ENCODE measurements at places on chromosomes 5 and 9.

- DNase-seq, result no peak
Measured at GRCh38 chr5:179373961-179374505, 28.8 kb upstream of the ADAMTS2 start.

DNA sequence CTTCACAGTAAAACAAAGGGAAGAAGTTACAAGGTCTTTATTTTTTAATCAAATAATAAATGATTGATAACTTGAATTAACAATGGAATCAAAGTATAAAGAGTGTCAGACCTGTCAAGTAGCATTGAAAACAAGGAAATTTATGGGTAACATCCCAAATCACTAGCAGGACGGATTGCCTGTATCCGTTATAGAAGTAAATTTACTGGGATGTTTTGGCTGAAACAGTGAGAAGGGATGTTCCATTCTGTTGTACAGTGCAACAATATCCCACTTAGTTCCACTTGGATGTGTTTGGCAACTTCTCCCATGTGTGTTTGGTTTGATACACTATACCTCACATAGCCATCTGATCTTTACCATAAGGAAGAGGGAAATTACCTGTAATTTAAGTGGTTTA, 421.0 kb upstream of the CHD1 start:
- no peak for DNase-seq

DNA sequence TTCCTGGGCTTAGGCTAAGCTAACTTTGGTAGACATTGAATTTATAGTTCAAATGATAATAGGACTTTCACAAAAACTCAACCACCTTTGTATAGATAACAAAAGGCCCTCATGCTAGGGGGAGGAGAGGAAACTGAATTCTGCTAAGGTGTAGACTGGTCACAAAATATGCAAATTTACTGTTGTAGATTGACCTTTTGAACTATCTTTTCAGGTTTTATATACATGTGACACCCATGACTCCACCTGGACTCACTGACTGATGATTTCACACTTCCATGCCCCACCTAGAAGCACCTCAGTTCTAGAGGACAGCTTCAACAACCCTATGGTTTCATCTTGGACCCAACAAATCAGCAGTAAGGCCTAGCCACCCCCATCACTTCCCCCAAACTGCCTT, 165.7 kb downstream of the CEMIP2 start:
- DNase-seq, result no peak

GRCh38 chr9:1776668-1777067, 238.5 kb upstream of the SMARCA2 start:
- no peak for DNase-seq

GRCh38 chr5:2200261-2200950, 317.7 kb upstream of the IRX4 start:
- DNase-seq, result no peak

DNA sequence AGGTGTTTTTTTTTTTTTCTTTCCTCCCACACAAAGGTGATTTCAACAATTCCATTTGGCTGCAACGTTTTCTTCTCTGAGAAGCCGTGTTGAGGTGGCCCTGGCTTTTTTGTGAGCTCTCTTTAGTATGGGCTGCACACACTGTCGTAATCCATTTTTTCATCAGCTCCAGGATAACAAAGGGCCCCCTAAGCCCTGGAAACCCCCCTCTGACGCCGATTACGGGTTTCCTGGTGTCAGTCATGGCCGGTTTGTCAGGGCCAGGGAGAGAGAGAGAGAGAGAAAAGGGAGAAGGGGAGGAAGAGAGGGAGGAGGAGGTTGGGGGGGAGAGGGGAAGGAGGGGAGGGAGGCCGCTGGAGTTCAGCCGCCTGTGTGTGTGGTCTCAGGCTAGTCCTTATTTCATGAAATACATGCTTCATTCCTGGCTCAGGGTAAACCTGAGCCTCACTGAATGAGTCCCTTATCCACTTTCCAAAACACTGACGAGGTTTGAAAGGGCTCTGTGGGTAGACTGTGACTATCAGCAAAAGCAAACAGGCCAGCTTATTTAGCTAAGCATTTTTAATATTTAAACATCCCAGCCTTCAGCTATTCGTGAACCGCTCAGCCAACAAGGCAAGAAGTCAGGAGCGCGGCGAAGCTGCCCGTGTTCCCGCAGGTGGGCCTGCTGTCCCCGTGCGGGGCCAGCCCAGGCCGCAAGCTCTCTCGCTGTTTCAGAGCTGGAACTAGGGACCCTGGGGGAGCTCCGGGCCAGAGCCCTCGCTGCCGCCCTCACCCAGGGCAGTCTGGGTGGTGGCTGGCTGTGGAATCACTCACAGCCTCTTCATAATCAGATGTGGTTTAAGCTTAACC, 172.8 kb downstream of the ERCC6L2 start:
- DNase-seq, result no peak

DNA sequence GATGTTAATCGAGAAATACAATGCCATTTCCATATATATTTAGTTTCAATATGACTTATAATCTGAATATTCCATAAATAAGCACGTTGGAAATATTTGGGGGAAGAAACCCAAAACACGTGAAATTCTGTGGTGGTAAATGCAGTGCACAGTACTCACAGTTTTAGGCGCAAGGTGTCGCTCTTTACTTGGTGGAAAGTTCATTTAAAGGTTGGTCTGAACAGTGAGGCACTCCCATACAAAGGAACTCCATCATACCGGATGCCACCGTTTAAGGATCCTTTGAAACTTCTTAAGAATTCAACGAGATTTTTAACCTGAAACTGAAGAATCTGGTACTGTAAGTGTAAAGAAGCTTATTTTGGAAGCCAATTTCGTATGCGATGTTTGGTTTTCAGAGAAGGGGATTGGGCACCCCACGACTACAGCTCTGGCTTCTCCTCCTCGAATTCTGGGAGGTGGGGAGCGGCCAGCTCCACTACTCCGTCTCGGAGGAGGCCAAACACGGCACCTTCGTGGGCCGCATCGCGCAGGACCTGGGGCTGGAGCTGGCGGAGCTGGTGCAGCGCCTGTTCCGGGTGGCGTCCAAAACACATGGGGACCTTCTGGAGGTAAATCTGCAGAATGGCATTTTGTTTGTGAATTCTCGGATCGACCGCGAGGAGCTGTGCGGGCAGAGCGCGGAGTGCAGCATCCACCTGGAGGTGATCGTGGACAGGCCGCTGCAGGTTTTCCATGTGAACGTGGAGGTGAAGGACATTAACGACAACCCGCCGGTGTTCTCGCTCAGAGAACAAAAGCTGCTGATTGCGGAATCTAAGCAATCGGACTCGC, at the start of gene PCDHA11:
PCDHA11 (plus strand) TSS at position 237 of the 834 bp plus-strand sequence; CDS start at position 384, 147 bp downstream.
- DNase-seq, result no peak

DNA sequence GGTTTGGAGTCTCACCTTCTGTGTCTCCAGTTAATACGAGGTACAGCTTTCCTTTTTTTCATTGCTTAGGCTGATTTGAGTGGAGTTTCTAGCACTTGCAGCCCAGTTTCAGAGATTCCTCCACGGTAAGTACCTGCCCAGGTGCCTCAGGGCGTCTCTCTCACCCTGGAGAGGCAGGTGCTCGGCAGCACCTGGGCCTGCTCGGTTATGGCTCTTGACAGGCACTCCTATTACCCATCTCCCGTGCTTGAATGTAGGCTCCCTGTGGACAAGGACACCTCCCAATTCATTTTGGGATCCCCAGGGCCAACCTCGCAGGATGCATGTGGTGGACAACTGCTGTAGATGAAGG, 144.3 kb downstream of the NR3C1 start:
- no peak for DNase-seq
